ENCODE measurements at places on chromosomes 4 and X. TPM values are rescaled to one million over a fixed set of nuclear protein-coding genes. Genes with fewer than 3 reads are reported as not detected.
A peak's percentile ranks its signal among the peaks of the same experiment; 100 is the strongest.

Gene ZDHHC15
- total RNA-seq: under 0.01 TPM

Gene TEX13C
- not detected for total RNA-seq

DNA sequence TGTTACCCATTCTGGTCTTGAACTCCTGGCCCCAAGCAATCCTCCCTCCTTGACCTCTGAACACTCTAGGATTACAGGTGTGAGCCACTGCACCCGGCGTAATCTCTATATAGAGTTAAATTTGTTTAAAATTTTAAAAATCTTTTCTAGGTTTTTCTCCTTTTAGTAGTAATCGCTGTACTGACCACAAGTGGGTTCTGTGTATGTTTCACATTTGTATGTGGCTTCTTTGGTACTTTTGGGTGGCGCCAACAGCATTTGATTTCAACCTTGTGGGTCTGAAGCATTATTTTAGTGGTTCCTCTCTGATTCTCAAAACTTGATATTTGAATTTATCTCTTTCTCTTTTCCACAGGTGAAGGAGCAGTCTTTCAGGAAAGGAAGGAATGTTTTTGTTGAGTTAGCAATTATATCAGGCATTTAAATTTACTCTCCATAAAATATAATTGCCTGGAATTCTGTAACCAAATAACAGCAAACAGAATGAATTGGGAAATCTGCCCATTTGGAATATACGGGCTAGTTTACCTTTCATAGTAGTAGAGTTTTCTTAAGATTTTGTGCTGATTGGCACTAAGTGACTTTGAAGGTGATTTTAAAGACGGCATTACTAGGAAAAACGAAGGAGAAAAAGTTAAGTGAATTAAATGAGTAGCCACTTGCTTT lies 29.5 kb downstream of the ARHGAP10 start:
- no peak for DNase-seq

- DNase-seq: peak; percentile 84
These were observed 52.7 kb upstream of the ZCCHC13 start for GRCh38 chrX:74251006-74251930.

Measured in fibroblast of villous mesenchyme (primary cell).